RWPE2 (cell line): ENCODE measurements at places on chromosomes 2 and 18.

GRCh38 chr18:23612434-23613090 is 26.3 kb upstream of the NPC1 start:
- DNase-seq = no peak

DNA sequence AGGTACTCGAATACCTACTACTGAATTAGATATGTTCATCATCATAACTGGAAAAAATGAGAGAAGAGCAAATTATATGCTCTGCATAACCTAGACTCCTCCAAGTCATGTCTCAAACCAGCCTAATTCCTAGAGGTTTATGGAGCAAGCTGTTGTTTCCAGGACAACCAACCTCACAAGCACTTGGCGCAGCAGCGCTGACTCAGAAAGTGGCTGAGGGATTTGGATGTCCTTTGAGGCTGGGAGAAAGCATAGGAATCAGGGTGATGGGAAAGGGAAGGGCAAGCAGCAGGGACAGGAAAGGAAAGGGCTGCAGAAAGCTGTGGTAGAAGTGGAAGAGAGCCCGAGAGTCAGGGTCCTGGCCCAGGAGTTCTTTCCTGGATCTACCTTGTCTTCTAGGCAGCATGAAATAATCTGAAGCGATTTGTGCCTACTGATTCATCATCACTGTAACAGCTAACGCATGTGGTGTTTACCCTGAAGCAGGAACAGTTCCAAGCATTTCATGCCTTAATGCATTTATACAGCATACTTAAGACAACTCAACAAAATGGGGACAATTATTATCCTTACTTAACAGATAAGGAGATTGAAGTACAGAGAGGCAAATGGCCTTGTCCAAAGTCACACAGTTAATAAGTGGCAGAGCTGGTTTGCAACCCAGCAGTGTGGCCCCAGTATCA is 3.7 kb downstream of the PLEK start:
- DNase-seq = no peak

GRCh38 chr2:218298314-218298875 is 6.1 kb upstream of the TMBIM1 start:
- DNase-seq = no peak

GRCh38 chr2:206225435-206226232 is 48.8 kb upstream of the ZDBF2 start:
- DNase-seq = no peak

DNA sequence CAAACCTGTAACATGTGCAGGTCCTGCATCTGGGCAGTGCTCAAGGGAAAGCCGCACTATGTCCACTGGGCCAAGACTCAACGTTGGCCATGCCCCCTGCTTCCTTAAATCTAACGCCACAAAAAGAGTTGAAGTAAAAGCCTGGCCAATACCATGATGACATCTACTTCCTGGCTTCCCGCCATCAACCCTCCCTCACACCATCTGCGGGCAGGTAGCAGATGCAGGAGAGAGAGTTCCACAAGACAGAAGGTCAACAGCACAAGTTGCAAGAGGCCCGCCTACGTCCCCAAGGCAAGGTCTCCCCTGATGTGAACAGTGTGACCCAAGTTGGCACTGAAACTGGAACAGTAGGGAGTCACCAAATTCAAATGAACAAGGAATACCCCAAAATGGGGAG is 48.4 kb downstream of the ABCG8 start:
- DNase-seq = no peak

- DNase-seq = no peak
Observed at GRCh38 chr18:57107140-57107832, 39.6 kb upstream of the BOD1L2 start.

DNA sequence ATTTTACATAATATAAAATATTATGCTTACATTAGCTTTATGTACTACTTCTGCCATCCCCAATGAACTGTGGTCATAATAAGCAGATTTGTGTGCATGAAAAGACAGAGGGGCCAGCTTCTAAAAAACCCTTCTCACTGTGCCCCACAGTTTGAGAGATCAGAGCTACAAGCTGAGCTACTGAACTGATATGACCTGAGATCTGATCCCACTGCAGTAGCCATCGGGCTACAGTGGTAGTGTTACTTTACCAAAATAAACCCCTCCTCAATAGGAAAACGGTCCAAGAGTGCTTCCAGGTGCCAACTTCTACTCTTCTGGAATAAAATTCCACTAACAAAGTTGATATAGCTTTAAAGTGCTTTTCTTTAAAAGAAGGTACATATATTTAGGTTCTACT is 43.1 kb downstream of the IKZF2 start:
- DNase-seq = no peak

DNA sequence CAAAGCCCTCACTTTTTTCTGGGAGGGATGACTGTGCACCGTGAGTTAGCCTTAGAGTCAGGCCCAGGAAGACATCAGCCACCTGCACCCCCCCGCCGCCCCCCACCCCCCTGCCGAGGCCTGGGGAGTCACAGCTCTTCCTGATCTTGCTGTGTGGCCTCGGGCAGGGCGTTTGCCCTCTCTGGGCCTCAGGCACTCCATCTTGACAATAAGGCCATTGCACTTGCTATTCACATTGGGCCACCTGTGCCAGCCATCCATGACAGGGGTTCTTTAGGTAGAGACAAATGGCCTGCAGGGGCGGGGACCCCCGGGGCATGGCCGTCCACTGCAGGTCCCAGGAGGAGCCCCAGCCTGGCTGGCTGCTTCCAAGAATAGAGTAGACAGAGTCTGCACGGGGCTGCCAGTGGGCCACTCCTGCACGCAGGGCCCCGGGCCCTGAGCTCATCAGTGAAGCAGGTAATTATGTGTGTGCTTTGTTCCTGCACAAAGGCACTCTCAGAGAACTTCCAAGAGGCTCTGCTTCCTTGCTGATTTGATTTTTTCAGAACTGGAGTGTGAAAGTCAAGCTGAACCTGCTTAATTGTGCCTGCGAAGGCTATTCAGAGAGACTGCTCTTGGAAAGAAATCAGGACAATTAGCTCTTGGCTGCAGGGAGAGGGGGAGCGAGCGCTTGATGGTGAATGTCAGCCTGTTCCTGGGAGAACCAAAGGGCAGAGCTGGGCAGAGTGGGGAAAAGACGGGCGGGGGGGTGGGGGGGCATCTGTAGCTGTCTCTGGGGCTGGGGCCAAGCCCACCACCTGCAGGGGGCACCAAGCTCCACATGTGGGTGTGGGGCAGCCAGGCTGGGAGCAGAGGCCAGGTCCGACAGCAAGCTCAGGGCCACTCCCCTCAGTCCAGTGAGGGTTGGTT is 40.3 kb downstream of the RRM2 start:
- DNase-seq = no peak

GRCh38 chr2:117982376-117983033 is 31.4 kb downstream of the CCDC93 start:
- DNase-seq = no peak

DNA sequence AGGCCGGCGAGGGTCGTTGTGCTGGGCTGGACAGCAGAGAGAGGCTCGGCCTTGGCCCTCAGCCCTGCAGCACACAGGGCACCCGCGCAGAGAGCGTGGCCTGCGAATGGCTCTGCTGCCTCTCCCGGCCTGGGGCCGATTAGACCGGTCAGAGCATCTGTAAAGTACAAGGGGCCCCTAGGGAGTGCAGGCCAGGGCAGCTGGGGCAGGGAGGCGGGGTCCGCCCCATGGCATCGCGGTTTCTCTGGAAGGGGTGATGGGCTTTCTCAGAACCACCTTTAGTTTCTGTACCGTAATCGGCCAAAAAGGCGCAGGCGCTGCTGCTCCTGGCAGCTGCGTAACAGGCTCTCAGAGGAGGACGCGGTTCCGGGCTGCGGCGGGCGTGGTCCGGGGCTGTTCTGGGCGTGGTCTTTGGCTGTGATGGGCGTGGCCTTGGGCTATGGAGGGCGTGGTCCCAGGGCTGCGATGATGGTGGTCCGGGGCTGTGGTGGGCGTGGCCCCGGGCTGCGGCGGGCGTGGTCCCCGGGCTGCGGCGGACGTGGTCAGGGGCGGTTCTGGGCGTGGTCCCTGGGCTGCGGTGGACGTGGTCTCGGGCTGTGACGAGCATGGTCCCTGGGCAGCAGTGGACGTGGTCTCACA is 1.5 kb upstream of the GPR148 start:
- DNase-seq = no peak

GRCh38 chr2:196277002-196277401 is 105.6 kb upstream of the STK17B start:
- DNase-seq = no peak

GRCh38 chr2:9519250-9519649 is 36.4 kb downstream of the ADAM17 start:
- no peak for DNase-seq

DNA sequence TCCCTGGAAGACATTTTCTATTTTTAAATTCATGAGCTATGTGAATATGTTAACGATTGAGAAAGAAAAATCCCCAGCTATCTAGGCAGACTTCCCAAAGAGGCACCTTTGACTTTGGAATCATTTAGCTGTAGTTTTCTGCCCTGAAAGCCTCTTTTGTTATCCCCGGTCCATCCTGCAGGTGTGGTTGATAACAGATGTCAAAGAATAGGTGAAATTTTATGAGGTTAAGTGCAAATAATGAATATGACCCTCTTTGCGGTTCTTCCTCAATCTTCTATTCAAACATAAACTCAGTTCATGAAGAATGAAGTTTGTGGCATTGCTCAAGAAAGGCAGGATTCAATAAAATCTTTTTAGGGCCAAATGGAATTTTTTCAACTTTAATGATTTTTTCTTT is 51.6 kb upstream of the ATP8B1 start:
- no peak for DNase-seq

DNA sequence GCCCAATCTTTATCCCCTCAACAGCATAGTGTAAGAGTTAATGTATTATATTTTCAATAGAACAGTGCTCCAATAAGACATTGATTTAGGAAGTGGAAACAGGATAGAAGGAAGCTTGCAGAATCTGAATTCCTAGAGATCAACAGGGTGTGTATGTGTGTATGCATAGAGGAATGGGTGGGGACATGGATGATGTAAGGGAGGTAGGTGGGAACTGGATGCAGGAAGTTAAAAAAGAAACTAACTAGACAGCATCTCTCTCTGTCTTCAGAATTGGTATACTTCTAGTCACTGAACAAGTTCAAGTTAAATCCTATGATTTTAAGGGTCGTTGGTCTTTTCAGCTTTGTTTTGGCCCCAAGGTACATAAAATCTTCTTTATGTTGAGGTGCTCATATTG is 196.6 kb downstream of the PMAIP1 start:
- DNase-seq = no peak

- no peak for DNase-seq
Observed at GRCh38 chr18:9707381-9708056, 582 bp upstream of the RAB31 start.

- no peak for DNase-seq
Observed at GRCh38 chr18:6718267-6718666, 11.2 kb upstream of the ARHGAP28 start.

DNA sequence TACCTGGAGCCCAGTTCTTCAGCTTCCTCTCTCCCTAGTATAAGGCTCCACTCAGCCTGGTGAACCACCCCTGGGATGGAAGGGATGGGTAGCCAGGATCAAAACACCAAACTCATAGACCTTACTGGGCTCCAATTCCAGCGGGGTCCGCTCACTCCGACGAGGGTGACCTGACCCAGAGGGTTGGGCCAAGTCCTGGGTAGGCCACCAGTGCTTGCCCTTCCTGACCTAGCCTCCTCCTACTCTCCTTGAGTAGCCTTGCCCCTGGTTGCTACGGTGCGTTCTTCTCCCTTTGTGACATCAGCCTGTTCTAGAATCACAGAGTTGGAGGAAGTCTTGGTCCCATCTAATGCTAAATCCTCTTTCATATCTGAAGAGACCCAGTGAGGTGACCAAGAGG is 537 bp upstream of the STAT4 start:
- no peak for DNase-seq

DNA sequence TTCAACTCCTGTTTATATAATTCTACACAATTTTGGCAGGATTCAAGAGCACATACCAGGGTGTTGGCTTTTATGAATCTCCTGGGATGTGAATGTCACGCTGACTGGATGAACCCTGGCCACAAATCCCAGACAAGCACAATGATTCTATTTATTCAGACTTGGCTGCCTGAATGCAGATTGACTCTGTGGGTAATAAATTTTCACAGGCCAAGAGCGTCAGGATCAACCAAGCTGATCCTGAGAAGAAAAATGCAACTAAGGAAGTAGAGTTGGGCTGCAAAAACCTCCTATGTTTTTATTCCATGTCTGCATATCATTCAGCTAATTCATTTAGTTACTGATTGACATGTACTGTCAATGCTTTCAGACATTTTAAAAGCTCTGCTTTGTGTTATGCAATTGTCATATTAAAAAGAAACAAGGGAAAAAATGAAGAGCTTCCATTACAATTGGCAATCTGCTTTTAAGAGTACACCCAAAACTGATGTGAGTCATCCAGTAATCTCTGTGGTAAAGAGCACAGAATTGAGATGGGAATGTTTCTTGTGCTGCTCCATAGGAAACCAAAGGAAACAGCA is 173.0 kb upstream of the REV1 start:
- DNase-seq = no peak

GRCh38 chr2:202681688-202682205 is 47.0 kb downstream of the FAM117B start:
- no peak for DNase-seq

GRCh38 chr2:210337159-210337558 is 22.2 kb upstream of the MYL1 start:
- no peak for DNase-seq

GRCh38 chr18:48848641-48849143 is 102.1 kb downstream of the SMAD7 start:
- DNase-seq = peak; percentile 87

GRCh38 chr2:151437630-151438029 is 27.9 kb downstream of the RIF1 start:
- DNase-seq = no peak

DNA sequence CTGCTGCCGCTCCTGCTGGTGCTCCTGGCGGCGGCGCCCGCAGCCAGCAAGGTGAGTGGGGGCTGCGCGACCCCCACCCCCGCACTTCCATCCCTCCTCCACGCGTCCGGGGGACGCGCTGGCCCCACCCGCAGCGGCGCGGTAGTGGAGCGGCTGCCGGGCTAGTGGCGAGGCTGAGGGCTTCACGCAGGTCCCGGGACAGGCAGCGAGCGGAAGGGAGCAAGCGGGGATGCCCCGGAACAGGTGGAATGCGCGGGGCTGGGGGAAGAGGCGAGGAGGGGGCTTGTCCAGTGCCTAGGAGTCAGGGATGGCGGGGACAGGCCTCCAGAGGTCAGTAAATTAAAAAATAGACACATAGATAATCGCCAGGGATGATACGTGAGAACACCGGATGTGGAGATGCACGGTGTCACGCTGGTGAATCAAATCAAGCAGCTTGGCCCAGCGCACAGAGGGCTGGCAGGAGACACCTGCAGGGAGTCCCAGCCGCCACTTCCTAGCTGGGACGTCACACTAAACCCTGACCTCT is 403 bp downstream of the COL4A3 start:
- peak; percentile 31 for DNase-seq

DNA sequence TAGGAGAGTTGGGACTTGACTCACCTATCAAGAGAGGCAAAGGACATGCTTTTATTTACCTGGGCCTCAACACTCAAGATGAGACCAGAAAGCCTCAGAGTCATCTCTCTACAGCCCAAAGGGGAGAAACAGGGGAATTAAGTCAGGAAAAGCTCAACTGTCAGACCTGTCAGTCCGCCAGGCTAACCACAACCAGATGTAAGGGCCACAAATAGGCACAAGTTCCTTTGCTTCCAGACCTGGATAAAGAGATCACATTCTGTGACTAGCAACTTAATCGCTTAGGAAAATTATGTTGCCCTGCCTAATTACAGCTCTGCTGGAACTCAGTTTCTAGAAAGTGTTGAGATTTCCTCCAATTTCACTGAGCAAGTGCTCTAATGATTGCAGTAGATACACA is 67.9 kb downstream of the ANKRD44 start:
- no peak for DNase-seq
